ENCODE measurements at places on chromosomes 7 and 10.

- peak; percentile 65 for DNase-seq
Observed at GRCh38 chr7:102925976-102926782, 13.4 kb downstream of the LRRC17 start.

DNA sequence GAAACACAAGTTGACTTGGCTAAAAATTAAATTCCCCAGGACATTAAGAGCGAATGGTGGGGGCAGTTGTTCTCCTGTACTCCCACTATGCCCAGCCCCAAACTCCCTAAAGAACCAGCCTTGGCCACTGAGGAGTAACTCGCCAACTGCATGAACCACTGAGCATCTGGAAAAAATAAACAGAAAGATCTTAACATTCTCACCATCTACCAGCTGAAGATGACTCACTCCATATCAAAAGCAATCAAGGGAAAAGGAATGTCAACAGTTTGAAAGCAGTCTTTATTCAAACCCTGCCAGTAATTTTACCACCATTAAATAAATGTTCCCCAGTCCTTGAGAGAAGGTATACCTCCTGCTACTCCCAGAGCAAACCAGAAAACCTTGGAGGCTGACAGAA, 45.4 kb downstream of the CTTNBP2 start:
- no peak for DNase-seq

DNA sequence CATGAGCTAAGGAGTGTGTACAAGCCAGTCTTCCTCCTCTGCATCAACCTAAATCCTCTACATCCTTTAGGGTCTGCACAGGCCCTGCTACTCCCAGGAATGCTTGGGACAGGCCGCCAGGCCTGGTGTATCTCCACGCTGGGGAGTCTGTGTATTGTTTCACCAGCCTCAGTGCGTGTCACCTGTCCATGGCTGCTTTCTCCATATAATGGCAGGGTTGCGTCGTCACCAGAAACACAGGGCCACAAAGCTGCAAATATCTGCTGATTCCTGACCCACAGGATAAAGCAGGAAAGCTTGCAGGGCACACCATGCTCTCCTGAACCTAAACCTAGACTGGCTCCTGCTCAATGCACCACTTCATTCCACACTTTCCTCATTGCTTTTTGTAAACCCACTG, 45.6 kb downstream of the COBL start:
- DNase-seq: no peak

GRCh38 chr7:6026011-6026819, 5.0 kb upstream of the ANKRD61 start:
- peak; percentile 45 for DNase-seq

GRCh38 chr10:46222364-46222935, 64.3 kb upstream of the ANTXRL start:
- DNase-seq: no peak

Data from muscle of leg (tissue), 16 donors.